Activated CD4-positive, alpha-beta T cell treated with anti-CD3 and anti-CD28 coated beads, Interleukin-2, amount 50 U/mL, for 1 hour (primary cell): ENCODE measurements at places on chromosomes 6 and 20.

DNA sequence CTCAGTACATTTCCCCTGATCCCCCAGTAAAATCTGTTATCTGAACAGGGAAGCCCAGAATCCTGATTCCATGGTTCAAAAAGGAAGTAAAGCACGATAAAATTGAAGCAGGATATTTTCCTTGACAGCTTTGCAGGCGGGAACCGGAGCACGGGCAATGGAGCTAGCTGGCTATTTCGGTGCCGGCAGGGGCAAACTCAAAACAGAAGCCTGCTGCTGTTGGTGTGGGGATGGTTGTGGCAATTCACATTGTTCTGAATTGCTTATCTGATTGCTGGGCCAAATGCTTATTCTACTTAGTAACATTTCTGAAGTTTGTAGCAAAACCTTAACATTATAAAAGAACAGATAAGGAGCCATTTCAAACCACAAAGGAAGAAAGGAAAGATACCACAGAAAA is 172.4 kb downstream of the MMS22L start:
- DNase-seq = no peak

DNA sequence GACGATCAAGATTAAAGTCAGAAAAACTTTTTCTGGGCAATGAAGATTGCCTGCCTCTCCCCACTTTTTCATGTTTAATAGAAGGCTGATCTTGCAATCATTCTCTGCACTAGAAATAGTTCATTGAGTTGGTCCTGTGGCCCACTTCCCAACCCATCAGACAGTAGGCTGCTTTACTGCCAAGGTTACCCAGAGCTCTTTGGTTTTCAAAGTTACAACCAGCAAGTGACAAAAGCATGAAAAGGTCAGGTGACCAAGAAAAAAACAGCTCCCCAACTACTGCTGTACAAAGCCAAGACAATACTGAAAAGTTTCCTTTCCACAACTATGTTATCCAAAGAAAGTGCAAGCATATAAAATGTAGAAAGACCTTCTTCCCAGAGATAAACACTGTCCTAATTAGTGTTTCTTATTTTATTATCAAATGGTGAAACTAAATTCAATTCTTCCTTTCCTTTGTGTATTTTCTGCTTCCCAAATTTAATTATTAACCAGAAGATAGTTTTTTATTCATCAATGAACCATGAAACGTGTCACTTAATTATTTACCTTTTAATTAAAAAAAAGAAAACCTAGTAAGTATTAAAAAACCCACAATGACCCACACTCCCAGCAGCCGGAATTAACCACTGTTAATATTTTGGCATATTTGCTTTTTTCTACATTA is 16.6 kb downstream of the DNAAF9 start:
- no peak for DNase-seq

GRCh38 chr6:168939796-168940195 is 313.9 kb downstream of the THBS2 start:
- no peak for DNase-seq

- no peak for DNase-seq
These were observed 21.1 kb downstream of the EYA2 start for GRCh38 chr20:46915575-46916257.

- DNase-seq = no peak
These were observed 108.5 kb upstream of the STMND1 start for GRCh38 chr6:16993396-16993795.

DNA sequence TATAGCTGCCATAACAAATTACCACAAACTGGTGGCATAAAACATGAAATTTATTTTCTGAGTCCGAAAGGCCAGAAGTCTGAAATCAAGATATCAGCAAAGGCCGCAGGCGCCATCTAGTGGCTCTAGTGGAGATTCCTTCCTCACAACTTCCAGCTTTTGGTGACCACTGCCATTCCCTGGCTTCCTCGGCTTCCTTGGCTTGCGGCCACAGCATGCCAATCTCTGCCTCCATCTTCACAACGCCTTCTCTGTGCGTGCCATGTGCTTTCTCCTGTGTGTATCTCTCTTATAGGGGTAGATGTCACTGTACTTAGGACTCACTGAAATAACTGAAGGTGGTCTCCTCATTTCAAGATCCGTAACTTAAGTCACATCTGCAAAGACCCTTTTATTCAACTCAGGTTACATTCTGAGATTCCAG is 5.4 kb upstream of the PLAGL1 start:
- peak; percentile 64 for DNase-seq

GRCh38 chr20:58982406-58983114 is 1.5 kb downstream of the NELFCD start:
- DNase-seq = no peak

GRCh38 chr20:52082612-52083011 is 109.0 kb downstream of the ZFP64 start:
- no peak for DNase-seq

- no peak for DNase-seq
These were observed 30.0 kb downstream of the KCNG1 start for GRCh38 chr20:50992733-50993457.

GRCh38 chr6:145045582-145045981 is 689.7 kb downstream of the EPM2A start:
- DNase-seq = no peak

DNA sequence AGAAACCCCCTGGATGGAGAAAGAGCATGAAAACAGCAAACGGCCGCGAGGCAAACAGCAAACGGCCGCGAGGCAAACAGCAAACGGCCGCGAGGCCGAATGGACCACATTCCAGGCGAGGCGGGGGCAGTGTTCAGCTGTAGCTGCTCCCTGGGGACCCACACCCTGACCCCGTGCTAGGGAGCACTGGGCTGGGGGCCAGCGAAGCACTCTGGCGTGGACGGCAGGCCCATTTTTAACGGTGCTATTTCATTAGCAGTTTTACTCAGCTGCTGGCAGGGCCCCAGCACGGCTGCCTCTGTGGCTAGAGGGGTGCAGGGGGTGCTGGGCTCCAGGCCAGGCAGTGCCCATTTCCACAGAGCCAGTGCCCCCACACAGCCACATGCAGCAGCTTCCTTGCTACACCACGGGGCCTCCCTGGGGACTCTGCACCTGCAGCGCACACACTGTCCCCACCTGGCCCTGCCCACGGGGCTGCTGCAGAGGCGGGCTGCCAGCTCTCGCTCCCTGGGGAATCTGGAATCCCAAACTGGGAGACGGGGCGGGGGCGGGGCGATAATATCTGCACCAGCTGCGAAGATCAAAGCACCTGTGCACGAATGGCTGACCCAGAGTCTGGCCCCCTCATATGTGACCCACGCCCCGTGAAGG is 35.6 kb upstream of the SLCO4A1 start:
- DNase-seq = no peak

GRCh38 chr20:53221731-53222130 is 249.6 kb downstream of the TSHZ2 start:
- no peak for DNase-seq

- no peak for DNase-seq
These were observed 434.1 kb upstream of the SOX4 start for GRCh38 chr6:21159465-21159864.

GRCh38 chr6:81049425-81050042 is 702.9 kb downstream of the TENT5A start:
- no peak for DNase-seq

GRCh38 chr20:47418069-47418757 is 61.7 kb upstream of the ZMYND8 start:
- DNase-seq = no peak
